ENCODE measurements at places on chromosomes 12 and 14.

- DNase-seq: no peak
Observed at GRCh38 chr14:33210311-33210710, 271.6 kb downstream of the NPAS3 start.

DNA sequence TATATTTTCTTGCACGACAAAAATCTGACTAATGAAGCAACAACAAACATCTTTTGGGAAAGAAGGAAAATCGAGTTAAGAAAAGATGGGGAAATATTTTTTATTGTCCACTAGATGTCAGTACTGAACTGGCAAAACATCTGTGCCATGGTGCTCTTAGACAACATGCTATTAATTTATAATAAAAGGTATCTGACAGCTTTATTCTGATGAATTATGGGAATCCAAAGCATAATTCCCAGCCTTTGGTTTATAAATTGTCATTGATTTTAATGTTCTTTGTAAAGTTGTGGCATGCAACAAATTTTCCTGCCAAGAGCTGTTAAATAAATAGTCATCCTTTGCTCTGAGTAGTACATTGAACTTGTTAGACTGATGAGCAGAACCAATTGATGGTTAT, 231.2 kb downstream of the ETNK1 start:
- peak; percentile 36 for DNase-seq

GRCh38 chr14:87252103-87252502, 740.9 kb downstream of the GALC start:
- no peak for DNase-seq

GRCh38 chr14:89911010-89911919, 43.3 kb downstream of the EFCAB11 start:
- DNase-seq: peak; percentile 36

- no peak for DNase-seq
Observed at GRCh38 chr14:54771411-54772027, 131.1 kb downstream of the GCH1 start.

- no peak for DNase-seq
Observed at GRCh38 chr12:69332815-69333358, 15.3 kb upstream of the LYZ start.
